ENCODE measurements at places on chromosomes 6 and 20.

- no peak for DNase-seq
Measured at GRCh38 chr6:148713921-148714320, 32.9 kb upstream of the UST start.

DNA sequence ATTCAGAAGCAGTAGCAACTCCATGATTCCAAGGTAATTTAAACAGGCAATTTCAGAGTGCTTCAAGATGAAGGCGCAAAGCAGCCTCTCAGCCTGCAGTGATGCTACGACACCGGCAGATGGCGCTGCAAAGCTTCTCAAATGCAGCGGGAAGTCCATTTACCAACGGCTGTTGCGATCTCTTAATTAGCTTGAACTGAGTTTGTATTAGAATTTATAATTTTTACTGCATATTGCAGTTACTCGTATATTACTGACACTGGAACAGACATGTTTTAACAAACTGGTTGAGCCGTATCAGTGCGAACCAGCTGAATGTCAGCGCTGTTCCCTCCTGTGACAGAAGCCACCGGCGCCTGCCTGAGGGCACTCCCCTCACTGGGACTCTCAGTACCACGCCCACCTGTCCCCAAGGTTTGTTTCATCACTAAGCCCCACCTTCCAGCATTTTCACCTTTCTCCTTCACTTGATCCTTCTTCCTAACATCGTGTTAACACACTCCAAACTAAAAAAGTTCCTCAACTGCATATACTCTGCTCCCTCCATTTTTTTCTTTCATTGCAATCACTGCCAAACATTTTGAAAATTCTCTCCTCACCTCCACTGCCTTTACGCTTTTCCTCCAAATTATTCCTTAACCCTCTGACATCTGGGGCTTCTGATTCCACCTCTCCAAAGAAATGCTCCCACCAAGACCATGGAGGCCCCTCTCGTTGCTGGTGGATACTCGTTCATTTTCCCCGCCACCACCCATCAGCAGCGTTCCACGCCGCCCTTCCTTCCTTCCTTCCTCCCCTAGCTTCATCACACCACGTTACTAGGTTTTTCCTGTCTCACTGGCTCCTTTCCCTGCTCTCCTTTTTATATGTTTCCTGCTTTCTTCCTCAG is 14.5 kb downstream of the GNL1 start:
- peak; percentile 87 for DNase-seq

DNA sequence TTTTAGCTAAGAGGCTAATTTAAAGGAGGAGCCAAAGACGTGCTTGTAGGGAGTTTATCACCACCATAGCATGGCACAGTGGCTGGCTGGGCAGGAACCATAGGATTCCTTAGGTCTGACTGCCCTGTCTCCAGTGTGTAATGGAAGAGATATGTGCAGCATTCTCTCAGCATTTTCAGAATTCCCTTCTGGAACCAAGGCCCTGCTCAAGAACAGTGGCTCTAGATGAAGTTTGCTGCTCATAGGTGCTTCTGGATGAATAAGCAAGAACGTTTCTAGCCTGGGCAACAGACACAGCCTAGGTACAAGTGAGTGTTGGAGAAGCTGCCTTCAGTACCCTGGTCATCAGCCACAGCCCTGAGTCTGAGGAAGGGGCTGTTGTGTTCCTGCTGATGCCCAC is 69.1 kb downstream of the LCA5 start:
- peak; percentile 34 for DNase-seq

- DNase-seq: peak; percentile 33
Measured at GRCh38 chr20:45993197-45993951, 15.3 kb upstream of the MMP9 start.

GRCh38 chr6:45212976-45213375 is 115.2 kb upstream of the RUNX2 start:
- DNase-seq: no peak

- DNase-seq: peak; percentile 46
Measured at GRCh38 chr6:121971931-121972335, 427.5 kb upstream of the HSF2 start.

DNA sequence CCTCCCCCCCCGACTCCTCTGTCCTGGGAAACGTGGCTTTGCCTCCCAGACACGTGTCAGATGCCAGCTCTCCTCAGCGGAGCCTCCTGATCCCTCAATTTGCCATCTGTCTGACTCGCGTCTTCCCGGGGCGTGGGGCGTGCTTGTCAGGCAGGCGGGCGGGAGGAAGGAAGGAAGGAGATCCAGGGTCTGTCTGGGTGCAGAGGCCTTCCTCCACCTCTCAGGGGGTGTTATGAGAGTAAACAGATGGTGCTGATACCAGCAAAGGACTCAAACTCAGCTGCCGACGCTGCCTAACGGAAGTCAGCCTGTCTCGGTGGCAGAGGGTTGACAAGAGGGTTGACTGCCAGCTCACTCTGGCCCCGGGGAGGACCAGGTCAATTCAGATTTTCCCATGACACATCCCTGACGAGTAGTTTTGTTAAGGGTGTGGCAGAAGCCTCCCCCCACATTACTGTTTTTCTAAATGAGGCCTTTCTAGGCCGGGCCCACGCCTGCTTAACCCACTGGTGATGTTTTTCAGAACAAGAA is 17.0 kb downstream of the UQCC2 start:
- peak; percentile 38 for DNase-seq

DNA sequence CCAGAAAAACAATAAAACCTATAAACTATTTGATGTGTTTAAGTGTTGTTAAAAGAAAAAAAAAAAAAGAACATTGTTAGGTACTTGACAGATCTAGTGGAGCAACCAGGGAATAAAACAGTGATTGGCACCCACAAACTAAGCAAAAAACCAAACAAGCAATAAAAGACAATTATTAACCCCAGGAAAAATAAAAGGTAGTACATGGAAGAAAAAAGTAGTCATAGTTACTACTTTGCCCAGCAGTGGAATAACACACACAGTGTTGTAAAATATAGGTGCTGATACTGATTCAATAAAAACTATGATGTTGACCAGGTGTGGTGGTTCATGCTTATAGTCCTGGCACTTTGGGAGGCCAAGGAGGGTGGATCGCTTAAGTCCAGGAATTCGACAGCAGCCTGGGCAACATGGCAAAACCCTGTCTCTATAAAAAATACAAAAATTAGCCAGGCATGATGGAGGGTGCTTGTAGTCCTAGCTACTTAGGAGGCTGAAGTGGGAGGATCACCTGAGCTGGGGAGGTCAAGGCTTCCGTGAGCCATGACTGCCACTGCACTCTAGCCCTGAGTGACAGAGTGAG is 43.9 kb downstream of the PIGU start:
- no peak for DNase-seq

GRCh38 chr6:3336859-3337515 is 78.2 kb downstream of the PSMG4 start:
- no peak for DNase-seq

- no peak for DNase-seq
Measured at GRCh38 chr6:29834564-29835436, 7.2 kb downstream of the HLA-G start.

Measured in IMR-90 (cell line).